ENCODE measurements at places on chromosomes 2 and 18.

GRCh38 chr2:42331569-42332284, 29.3 kb downstream of the COX7A2L start:
- no peak for DNase-seq

GRCh38 chr18:26458526-26459232, 89.7 kb downstream of the KCTD1 start:
- no peak for DNase-seq

DNA sequence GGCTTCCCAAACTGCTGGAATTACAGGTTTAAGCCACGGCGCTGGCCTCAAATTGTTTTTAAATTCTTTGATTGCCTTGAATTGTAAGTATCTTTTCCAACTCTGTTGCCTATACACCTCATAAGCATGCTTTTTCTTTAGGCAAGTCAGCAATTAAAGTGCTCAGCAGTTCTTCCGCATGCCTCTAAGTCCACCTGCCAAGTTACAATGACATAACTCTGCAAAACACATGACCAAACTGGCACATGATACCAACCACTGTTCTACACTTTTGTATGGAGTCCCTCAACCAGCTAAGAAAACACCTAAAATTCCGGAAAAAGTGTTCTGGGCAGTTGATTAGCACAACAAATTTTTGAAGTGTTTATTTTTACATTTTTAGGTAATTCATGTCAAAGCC, 5.1 kb downstream of the TXNL4A start:
- no peak for DNase-seq

DNA sequence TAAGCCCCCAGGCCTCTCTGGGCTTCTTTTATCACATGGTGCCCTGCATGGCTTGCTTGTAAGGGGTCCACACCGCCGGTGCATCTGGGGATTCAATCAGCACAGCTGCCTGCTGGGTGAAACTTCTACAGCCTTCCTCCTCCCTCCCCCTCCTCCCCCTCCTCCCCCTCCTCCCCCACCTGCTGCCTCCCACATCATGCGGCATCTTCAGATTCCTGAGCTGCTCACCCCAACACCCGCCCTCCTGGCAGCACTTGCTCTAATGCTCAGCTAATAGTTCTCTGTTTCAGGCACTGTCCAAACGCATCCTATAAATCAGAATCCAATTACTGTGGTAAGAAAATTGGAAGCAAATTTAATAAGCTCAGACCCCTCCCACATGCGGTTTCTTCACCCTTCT, 150.7 kb downstream of the GALNT14 start:
- no peak for DNase-seq

DNA sequence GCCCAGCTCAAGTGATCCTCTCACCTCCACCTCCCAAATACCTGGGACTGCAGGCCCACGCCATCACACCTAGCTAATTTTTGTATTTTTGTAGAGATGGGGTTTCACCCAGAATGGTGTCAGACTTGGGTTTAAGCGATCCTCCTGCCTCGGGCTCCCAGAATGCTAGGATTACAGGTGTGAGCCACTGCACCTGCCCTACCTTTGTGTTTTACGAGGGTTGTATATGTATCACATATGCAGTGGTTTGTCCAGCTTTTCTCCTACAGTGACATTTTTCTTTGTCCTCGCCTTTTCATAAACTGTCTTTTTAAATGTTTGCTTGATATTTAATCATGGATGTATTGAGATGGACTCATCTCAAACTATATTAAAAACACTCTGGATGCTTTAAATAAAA, 38.5 kb downstream of the AGAP1 start:
- no peak for DNase-seq

- DNase-seq, result no peak
These were observed 266.5 kb upstream of the GYPC start for GRCh38 chr2:126389446-126389845.

DNA sequence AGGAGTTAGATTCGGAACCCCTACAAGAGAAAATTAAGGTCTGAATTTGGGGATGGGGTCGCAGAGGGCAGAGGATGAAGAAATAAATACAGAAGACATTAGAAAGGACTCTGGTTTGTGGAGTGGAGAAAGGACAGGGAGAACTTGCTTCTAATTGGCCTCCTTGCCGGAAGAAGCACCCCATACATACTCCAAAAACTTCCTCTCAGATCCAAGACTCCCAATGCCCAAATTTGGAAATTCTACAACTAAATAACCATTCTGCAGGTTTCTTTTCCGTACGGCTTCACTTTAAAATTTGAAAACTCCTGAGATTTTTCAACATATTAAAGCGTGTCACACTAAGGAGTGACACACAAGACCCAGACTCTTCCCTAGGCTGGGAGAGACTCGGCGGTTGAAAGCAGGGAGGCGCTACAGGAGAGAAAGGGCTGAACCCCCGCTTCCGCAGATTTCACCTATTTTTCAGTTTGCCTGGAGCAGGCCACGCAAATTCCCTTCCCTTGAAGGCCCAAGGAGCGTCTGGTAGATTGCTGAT, 478 bp downstream of the CLHC1 start:
- no peak for DNase-seq

GRCh38 chr2:152037743-152038435, 61.0 kb downstream of the CACNB4 start:
- DNase-seq, result no peak

GRCh38 chr2:177397481-177398289, 5.1 kb downstream of the AGPS start:
- no peak for DNase-seq

GRCh38 chr2:145689277-145689676, 1169.4 kb upstream of the ZEB2 start:
- no peak for DNase-seq

DNA sequence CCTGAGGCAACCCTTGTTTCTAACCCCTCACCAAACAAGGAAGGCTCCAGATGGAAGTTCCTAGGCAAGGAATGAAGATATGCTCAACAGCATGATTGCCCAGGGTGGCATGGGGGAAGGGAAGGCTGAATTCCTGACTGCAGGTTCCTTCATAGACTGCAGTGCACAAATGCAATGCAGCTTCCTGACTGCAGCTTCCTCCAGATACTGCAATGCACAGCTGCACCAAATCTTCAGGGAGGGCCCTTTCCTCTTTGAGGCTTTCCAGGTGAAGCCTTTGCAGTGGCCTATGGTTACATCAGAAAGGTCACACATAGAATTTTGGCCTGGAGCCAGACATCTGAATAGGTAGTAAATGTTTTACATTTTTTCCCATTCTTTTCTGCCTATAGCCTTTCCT, 58.8 kb upstream of the DYNAP start:
- DNase-seq, result no peak

- no peak for DNase-seq
These were observed 732.2 kb downstream of the DPP10 start for GRCh38 chr2:115174651-115175050.
